Fibroblast of villous mesenchyme (primary cell): ENCODE measurements at places on chromosomes 2 and 18. TPM values are rescaled to one million over a fixed set of nuclear protein-coding genes. Genes with fewer than 3 reads are reported as not detected.

Gene CCDC85A
- 2.3 and 5.2 TPM in 2 replicates for total RNA-seq

Gene FEV
- not detected in 2 replicates for total RNA-seq

DNA sequence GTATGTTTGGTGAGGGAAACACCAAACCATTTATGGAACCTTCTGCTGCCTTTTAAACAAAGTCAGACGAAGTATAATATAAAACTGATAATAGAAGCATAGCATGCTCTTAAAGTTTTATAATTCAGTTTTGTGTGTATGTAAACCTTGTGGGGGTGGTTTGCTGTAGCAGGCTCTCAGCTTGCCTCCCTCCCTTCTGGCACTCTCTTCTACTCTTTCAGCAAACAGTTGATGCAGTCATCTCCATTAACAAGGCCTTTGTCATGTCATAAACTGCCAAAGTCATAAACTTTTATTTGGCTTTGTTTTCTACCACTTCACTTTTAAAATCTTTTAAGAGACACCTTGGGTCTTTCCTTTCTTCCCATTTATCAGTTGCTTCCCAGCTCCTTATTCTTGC lies 448.2 kb upstream of the SETBP1 start:
- DNase-seq: no peak

GRCh38 chr2:161321944-161322648 lies 13.9 kb downstream of the PSMD14 start:
- DNase-seq: no peak

GRCh38 chr18:23877371-23877770 lies 137.2 kb upstream of the TTC39C start:
- DNase-seq: no peak

- DNase-seq: no peak
Observed at GRCh38 chr2:9939587-9940485, 11.7 kb upstream of the GRHL1 start.
